ENCODE measurements at places on chromosomes 4 and X.
A peak's percentile ranks its signal among the peaks of the same experiment; 100 is the strongest.

DNA sequence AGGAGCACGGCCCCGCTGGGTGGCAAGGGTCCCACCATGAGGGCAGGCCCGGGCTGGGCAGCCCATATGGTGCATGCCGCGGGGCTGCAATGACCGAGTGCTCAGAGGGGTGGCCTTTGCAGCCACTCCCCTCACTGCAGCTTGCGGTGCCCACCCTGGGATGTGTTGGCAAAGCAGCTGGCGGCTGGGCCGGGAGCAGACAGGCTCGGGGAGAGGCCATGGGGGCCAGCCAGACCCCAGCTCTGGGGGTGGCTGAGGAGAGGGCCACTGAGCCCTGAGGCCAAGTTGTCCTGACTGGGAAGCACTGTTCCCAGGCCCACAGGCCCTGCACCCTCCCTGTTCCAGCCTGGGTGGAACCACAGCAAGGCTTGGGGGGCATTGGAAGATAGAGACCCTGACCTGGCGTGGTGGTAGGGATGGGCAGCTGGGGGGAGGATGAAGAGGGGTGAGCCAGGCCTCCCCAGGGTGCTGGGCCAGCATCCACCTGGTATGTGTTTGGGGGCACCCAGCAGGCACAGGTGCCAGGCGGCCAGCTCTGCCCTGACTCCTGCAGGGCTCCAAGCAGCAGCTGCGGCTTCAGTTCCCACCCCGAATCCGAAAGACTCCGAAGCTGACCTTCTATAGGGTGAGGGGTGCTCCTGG lies 18.4 kb upstream of the RNF4 start:
- no peak for DNase-seq

DNA sequence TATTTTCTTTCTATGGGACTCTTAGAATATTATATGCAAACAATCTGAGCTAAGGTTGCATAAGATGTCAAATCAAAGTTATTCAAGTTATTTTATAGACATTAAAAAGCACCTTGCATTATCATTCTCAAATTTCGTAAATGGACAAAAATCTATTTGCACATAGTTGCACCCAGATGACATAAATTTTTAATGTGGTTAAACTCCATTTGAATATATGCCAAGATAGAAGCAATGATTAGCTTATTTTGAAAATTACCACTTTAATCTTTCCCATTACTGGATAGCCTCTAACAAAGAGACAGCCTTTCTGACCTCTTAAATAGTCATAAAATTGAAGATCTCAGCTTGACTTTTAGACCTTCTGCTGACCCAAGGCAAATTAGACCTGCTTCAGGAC lies 386.8 kb downstream of the RAPGEF2 start:
- DNase-seq, result no peak

GRCh38 chr4:67651536-67651935 lies 49.4 kb downstream of the UBA6 start:
- no peak for DNase-seq

DNA sequence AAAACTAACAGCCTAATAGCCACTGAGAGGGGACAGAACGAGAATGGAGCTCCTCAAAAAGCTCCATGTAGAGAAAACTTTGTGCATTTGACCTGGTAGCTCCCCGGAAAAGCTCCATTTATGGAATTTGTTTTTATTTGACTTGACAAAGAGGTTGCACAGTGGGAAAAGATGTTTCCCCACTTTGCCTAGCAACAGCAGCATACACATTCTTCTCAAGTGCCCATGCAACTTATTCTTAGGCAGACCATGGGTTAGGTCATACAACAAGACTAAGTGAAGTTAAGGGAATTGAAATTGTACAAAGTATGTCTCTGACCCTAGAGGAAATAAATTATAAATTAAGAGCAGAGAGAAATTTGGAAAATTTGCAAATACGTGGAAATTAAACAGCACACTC lies 949.6 kb upstream of the PRKX start:
- DNase-seq, result no peak

DNA sequence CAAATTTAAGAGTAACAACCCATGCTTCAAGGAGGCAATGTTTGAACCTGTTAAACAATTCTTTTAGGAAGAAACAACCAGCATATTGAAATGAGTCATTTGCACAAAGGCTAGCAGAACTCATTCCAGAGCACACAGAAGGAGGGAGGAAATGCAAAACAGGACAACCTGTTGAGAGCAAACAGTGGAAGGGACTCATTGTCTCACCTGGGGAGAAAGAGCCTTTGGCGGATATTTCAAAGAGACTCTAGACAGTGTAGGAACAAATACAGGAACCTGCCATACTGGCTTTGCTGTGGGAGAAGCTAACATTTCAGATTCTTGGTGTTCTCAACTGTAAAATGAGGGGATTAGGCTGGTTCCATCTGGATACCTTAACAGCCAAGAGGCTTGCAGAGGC lies 14.8 kb upstream of the RASGEF1B start:
- DNase-seq, result peak; percentile 87

DNA sequence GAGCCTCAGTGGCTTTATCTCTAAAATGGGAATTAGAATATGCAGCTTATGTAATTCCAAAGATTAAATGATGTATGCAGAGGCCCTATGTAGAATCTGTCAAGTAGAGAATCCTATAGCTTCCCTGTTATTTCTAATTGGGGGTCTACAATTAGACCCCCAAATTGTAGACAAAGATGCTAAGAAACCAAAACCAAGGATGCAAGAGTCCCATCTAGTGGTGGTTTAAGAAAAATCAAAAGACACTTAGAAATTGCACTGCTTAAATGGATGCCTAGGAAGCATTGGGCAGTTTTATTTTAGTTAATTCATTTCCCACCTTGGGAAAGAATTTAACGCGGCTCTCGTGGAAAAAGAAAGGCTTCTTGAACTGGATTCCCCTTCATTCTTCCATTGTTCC lies 115.2 kb downstream of the GABRA2 start:
- peak; percentile 24 for DNase-seq

DNA sequence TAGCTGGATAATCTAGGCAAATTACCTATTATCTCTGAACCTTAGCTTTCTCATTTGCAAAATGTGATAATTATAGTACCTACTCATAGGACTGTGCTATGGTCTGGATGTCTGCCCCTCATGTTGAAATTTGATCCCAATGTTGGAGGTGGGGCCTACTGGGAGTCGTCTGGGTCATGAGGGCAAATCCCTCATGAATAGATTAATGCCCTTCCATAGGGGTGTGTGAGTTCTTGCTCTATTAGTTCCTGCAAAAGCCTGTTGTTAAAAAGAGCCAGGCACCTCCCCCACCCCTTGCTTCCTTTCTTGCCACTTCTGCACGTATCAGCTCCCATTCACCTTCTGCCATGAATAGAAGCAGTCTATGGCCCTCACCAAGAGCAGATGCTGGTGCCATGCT lies 73.9 kb downstream of the SERTM2 start:
- DNase-seq, result no peak

- peak; percentile 89 for DNase-seq
Measured at GRCh38 chr4:153466081-153466948, at the start of gene TMEM131L. TMEM131L (plus strand) TSS chr4:153466360; CDS start chr4:153466398, 38 bp downstream.

- DNase-seq, result no peak
Measured at GRCh38 chr4:3685081-3685645, 81.0 kb upstream of the ADRA2C start.

GRCh38 chr4:33961761-33962160 lies 2282.6 kb downstream of the ARAP2 start:
- DNase-seq, result no peak

DNA sequence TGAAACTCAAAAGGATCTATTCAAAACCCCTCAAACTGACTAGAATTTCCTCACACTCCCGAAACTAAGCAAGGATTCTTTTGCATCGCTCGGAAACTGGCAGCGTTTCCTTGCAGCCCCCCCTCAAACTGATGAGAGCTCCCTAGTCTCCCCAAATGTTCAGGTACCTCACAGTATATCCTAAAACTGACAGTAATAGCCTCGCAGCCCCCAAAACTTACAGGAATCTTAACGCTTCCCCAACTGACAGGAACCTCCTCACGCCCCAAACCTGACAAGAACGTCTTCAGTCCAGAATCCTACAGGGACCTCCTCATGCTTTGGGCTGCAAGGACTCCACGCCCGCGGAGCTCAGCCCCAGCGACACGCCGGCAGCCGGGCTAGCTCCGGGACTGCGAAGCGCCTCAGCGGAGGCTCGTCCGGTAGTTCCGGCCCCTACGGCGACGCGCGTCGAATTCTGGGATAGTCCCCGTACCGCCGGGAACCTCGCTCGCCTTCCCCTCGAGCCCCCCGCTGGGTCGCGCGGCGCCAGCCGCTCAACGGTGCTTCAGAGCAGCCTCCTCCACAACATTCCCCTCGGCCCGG lies 640 bp downstream of the PHF8 start:
- peak; percentile 76 for DNase-seq

DNA sequence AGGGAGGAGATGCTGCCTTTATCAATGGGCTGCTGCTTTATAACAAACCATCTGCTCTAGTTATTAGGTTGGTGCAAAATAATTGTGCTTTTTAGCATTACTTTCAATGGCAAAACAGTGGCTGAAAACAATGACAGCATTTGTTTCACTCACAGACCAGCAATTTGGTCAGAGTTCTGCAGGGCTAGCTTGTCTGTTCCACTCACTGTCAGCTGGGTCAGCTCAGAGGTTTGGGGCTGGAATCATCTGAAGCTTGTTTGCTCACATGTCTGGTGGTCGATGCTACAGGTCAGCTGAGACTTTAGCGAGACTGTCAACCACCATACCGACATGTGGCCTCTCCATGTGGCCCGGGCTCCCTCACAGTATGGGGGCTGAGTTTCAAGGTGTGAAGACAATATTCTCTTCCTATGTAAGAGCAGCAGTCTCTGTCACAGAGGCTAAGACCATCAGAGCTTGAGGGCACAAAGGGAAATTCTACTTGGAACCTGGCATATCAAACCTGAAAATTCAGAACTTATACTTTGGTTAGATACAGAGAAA lies 81.3 kb upstream of the LIMCH1 start:
- DNase-seq, result peak; percentile 20

Measured in DMS53 (cell line).